ENCODE measurements at places on chromosomes 3 and 15.

GRCh38 chr3:72587282-72587681, 261.0 kb downstream of the SHQ1 start:
- DNase-seq: no peak

GRCh38 chr3:13009132-13009945, 63.9 kb downstream of the IQSEC1 start:
- no peak for DNase-seq

- peak; percentile 31 for DNase-seq
Measured at GRCh38 chr3:14764331-14765059, 54.3 kb upstream of the FGD5 start.

GRCh38 chr15:62977952-62978811, 64.4 kb upstream of the TPM1 start:
- DNase-seq: peak; percentile 75

DNA sequence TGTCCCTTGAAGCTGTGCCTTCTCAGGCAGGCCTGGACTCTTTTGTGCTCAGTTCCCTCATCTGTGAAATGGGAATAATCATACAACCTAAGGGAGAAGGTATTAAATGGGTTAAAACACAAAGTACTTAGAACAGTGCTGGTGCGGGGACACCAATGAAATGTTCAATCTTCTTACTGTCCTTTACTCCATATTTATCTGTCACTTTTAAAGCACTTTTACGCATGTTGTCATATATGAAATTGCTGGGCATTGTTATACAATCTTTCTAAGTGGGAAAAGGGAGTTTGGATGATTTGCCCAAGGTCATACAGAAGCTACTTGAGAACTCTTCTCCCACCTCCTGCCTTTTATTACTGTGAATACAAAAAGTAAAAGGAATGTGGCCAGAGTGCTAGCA, 87.8 kb upstream of the PSMD6 start:
- no peak for DNase-seq

DNA sequence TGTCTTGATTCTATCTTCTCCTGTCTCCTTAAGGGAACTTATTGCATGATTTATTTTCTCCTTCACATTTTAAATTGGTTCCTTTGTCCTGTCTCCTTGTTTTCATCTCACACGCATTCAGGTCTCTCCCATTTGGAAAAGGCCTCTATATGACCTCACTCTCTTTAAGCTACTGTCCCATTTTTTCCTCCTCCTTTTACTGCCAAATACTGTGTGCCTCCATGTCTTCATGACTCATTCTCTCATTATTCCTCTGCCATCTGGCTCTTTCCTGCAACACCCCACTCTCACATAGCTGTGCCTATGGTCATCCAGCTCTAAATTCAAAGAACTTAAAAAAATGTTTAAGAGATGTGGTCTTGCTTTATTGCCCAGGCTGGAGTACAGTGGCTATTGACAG, 48.0 kb downstream of the TYRO3 start:
- peak; percentile 90 for DNase-seq

DNA sequence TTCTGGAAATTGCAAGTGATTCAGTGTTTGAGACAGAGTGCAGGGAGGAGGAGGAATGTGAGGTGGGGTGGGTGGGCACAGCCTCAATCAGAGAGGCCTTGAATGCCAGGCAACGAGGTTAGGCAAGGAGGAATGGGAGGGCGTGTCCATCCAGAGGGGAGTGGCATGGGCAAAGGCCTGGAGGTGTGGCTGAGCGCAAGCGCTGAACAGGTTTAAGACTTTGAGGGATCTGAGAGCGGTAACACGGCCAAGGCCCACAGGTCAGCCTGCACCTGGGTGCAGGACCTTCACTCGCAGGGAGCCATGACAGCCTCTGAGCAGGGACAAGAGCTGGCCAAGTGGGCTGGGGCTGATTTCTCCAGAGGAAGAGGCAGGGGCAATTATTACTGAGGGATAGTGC, 125.9 kb downstream of the TPRA1 start:
- no peak for DNase-seq

DNA sequence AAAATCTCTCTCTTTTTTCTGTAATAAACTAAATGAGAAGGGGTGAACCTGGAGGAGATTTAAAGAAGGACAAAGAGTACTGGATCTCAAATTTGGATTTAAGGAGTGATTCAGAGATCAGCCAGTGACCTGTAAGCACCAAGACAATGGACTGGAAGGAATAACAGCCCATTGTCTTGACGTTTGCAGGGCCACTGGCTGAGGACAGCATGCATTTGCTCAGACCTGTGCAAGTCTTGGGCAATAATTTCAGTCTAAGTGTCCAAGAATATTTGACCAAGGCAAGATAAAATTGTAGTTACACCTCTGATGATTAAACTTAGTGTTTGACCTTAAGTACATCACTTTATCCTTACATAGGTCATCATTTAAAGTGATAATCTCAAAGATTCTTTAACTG, 55.8 kb upstream of the OSTN start:
- no peak for DNase-seq

- no peak for DNase-seq
Measured at GRCh38 chr15:56812961-56813360, 79.7 kb upstream of the ZNF280D start.

DNA sequence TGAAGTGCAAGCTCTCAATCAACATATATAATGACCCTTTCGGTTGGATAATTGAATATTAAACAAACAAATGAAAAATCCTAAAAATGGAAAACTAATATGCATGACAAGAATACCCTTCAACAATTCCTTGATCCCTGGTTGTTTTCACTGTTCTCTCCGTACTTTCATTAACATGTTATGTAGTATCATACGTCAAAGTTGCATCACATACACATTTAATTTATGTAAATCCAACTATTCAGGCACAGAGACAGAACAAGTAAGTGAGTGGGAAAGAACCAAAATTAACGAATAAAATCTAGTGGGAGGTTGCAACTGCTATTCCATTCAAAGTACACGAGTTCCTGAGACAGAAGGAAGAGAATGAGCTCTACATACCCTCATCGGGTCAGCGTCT, 176.0 kb downstream of the SUCLG2 start:
- no peak for DNase-seq

GRCh38 chr15:55113736-55114135, 83.0 kb downstream of the RSL24D1 start:
- no peak for DNase-seq

DNA sequence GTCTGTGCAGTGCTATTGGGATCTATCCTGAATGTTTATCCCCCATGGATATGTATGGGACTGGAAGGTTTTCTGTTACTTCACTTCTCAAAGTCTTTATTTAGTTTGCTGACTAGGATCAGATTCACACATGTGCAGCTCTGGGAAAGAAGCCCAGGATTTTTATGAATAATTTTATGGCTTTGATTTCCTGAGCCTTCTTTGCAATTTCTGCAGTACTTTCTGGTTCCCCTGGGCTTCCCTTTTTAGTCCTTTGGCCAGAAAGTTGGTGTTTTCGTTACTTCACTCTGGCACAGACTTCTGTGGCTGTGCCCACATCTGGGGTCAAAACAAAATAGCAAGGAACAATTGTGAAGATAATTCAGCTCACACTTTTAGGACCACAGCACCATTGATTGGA, 721.0 kb downstream of the OTOL1 start:
- peak; percentile 15 for DNase-seq

- DNase-seq: no peak
Measured at GRCh38 chr15:84037301-84037700, 198.3 kb upstream of the GOLGA6L4 start.

GRCh38 chr3:181417748-181418147, 294.0 kb upstream of the SOX2 start:
- DNase-seq: peak; percentile 23

GRCh38 chr3:186461141-186461540, 83.0 kb downstream of the CRYGS start:
- peak; percentile 79 for DNase-seq

DNA sequence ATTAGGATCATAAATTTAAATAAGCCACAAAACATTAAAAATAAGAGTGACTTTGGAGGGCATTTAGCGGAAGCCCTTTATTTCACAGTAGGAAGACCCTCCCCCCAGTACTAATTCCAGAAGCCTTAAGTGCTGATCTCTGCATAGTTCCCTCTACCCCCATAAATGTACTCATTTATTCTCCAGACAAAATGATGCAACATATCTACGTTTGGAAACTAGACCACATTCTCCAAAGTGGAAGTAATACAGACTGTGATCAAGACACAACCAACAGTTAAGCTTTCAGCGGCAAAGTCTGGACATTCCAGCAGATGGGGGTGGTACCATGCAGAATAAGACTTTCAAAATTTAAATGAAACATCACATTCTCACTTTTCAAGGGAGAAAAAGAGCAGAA, 44.8 kb upstream of the RPS17 start:
- DNase-seq: peak; percentile 69

DNA sequence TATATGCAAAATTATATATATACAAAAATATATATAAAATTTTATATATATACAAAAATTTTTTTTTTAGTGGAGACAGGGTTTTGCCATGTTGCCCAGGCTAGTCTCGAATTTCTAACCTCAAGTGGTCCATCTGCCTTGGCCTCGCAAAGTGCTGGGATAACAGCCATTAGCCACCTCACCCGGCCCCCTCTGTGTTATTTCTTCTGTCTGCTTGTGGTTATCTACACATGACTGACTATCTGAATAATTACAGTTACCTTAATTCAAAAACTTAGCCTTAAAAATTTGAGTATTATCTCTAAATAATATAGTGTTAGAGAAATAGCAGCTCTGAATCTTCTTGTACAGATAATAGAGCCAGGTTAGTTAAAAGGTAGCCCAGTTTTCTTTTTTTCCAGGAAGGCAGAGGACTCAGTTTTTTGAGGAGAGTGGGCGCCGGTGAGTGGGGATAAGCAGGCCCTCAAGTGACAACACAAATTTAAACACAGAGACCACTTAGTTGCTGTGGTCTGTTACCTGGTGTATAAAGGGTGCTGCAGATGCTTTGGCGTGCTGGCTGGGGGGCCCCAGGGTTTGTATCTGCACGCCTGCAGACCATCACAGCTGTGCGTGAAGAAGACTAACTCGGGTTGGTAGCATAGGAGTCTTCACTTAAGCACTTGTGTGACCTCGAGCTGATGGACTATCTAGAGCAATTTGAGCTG, 83.7 kb downstream of the TRAK1 start:
- DNase-seq: no peak

DNA sequence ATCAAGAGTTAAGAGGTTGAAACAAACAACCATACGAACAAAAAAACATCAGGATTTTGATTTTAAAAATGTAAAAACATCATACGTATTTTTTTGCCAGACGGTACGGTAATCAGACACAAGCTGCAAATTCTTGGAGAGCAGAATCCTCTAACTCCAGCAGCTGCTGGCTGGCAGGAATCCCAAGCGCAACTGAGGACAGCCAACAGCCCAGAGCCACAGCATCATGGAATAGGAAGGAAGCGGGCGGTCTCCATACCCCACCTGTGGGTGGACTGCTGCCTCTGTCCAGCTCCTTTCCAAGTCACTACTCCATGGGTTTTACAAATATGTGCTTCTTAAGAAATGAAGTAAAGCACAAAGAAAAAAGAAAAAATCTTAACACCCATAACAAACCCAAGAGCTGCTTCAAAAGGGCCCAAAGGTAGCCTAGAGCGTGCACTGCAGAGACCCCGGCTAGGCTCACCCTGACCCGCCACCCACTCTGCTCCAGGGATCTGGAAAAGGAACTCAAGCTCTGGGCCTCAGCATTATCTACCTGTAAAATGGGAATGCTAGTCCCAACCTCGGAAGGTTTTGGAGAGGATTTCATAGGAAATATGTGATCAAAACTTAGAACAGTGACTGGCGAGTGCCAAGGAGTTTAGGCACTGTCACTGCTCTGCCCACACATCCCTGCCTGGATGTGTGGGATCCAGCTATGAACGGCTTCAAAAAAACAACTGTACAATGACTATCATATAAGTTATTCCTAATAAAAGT, 33.4 kb downstream of the ZXDC start:
- no peak for DNase-seq

DNA sequence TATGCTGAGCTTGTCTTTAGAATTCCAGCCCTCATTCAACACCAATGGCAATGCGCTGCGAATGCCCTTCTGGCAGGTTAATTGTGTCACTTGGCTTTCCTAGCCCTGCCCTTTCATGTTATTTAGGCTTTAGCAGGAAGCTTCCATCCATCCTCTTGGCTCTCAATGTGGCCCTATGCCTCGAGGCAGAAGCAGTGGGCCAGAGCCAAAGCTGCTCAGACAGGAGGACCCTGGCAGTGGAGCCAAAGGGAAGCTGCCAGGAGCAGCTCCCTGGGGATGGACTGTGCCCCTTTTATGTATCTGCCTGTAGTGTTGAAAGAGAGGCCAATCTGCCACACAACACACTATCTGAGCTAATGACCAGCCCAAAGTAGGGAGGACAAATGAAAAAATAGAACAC, 376.4 kb downstream of the CTNNB1 start:
- no peak for DNase-seq

DNA sequence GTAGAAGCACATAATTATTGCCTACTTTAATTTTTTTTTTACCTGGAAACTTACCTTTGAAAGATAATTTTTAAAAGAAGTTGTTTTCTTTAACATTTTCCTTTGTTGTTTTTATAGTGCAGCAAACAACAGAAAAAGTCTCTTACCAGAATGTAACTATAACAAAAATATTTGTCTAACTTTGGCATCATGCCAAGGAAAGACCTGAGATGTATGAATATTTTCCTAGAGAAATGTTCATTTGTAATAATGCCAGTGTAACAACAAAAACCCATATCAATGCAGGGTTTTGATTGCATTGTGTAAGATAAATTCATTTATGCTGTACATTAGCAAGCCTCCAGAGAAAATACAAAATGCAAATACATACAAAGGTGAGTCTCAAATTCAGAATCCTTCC, 775.7 kb downstream of the SI start:
- DNase-seq: no peak

GRCh38 chr15:72685301-72685924, 569 bp downstream of the HIGD2B start:
- DNase-seq: no peak

- no peak for DNase-seq
Measured at GRCh38 chr3:76943671-76944070, 96.2 kb upstream of the ROBO2 start.

- no peak for DNase-seq
Measured at GRCh38 chr3:46922426-46922825, 44.9 kb downstream of the PTH1R start.

DNA sequence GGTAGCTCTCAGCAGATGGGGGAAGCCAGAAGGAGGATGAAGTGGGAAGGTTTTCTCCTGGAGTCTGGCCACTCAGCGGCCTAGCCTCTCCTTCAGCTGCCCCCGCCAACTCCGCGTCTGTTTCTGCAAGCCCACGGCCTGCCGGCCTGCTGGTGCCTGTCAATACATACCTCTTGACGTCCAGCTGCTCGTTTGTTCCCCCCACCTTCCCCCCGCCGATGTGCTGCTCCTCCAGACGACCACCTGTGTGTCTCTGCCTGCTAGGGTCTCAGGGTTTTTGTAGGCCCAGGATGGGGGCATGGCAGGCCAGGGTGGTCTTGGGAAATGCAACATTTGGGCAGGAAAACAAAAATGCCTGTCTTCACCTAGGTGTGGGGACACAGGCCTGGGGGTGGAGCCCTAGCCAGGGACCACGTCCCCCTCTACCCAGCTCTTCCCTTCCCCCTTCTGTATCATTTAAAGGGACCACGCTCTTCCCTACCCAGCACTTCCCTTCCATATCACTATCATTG, 137.8 kb downstream of the ALCAM start:
- no peak for DNase-seq

GRCh38 chr3:123096731-123097130, 29.9 kb downstream of the PDIA5 start:
- DNase-seq: peak; percentile 41

Data from fibroblast of skin of right biceps (primary cell).